ENCODE measurements at places on chromosomes 2 and 18. TPM values are rescaled to one million over a fixed set of nuclear protein-coding genes. Genes with fewer than 3 reads are reported as not detected.

DNA sequence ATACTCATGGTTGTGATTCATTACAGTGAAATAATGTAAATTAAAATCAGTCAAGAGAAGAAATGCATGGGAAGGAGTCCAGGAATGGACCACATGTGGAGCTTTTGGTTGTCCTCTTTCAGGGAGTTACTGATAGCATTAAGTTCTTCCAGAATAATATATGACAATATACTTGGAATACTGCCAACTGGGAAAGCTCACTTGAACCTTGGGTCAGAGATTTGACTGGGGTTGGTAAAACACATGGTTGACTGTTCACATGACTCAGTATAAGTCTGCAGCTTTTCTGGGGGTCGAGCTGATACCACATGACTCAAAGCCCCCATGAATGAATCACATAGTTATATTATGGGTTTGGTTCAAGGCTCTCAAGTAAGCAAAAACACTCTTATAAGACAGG lies 1109.0 kb upstream of the CHAC2 start:
- H3K4me1 ChIP-seq: no peaks in the 10 kb centered on the region
- DNase-seq: no peak
- no peaks in the 10 kb centered on the region for H3K36me3 ChIP-seq
- no peak overlapping the region for H3K4me3 ChIP-seq
- no peak overlapping the region for H3K27ac ChIP-seq

- no peaks in the 10 kb centered on the region for H3K4me1 ChIP-seq
- H3K4me3 ChIP-seq: no peak overlapping the region
- no peaks in the 10 kb centered on the region for H3K27me3 ChIP-seq
- no peak overlapping the region for H3K27ac ChIP-seq
- no peaks in the 10 kb centered on the region for H3K36me3 ChIP-seq
Measured at GRCh38 chr2:19691892-19692291, 209.9 kb downstream of the TTC32 start.

GRCh38 chr2:191611614-191612013 lies 66.3 kb upstream of the NABP1 start:
- no peak overlapping the region for H3K4me3 ChIP-seq
- no peaks in the 10 kb centered on the region for H3K27me3 ChIP-seq
- H3K36me3 ChIP-seq: no peaks in the 10 kb centered on the region
- no peaks in the 10 kb centered on the region for H3K4me1 ChIP-seq
- no peak overlapping the region for H3K27ac ChIP-seq

GRCh38 chr18:44954257-44954656 lies 273.6 kb downstream of the SETBP1 start:
- no peak for DNase-seq
- H3K27ac ChIP-seq: no peak overlapping the region
- peaks cover 2% of the 10 kb centered on the region for H3K36me3 ChIP-seq
- H3K4me1 ChIP-seq: no peaks in the 10 kb centered on the region
- H3K4me3 ChIP-seq: no peak overlapping the region

DNA sequence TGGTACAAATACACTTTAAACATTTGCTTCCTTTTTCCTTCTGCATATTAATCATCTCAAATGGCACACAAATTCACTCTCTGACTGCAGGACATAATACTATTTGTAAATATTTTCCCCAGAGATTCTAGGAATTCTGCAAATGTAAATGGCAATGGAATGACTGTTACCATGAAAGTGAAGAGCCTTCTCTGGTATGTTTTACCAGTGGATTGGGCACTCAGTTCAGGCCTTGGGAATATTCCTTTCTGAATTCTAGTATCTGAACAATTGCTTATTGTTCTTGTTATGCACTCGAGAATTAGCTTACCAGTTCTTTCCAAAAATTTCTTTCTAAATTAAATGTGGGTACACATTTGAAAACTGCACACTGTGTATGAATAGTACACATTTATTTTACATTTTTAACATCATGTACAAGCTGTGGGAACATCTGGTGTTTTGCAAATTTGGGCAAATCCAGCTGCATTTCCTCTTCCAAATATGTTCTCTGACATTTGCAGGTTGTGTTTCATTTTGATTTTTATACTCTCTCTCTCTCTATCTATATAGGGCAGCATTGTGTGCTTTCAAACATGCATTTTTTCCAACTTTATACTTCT lies 289.1 kb downstream of the NBAS start:
- no peak overlapping the region for H3K4me3 ChIP-seq
- peaks cover 4% of the 10 kb centered on the region for H3K36me3 ChIP-seq
- H3K27me3 ChIP-seq: no peaks in the 10 kb centered on the region

- H3K27me3 ChIP-seq: no peaks in the 10 kb centered on the region
- DNase-seq: no peak
- peaks cover 52% of the 10 kb centered on the region for H3K4me1 ChIP-seq
Measured at GRCh38 chr2:207155516-207156444, 10.0 kb downstream of the KLF7 start.

DNA sequence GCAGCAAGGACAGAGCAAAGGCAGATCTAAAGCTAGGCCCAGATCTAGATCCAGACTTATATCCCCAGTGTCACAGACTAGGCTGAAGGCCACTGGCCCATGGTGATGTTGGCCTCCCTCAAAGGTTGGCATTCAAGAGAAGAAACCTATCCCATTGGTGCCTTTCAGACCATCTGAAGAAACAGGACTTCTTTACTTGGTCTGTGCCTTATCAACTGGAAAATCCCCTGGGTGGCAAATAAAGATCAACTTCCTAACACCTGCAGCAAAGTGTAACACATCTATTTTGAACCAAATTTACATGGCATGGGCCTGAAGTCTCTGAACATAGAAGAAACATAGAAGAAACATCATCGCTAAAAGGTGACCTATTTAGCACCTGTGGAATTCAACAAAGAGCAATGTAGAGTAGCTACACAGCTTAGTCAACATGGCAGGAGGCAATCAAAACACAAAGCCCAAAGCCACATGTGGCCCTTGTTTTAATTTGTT lies 35.8 kb downstream of the METTL4 start:
- H3K4me3 ChIP-seq: no peak overlapping the region
- peaks cover 4% of the 10 kb centered on the region for H3K36me3 ChIP-seq

DNA sequence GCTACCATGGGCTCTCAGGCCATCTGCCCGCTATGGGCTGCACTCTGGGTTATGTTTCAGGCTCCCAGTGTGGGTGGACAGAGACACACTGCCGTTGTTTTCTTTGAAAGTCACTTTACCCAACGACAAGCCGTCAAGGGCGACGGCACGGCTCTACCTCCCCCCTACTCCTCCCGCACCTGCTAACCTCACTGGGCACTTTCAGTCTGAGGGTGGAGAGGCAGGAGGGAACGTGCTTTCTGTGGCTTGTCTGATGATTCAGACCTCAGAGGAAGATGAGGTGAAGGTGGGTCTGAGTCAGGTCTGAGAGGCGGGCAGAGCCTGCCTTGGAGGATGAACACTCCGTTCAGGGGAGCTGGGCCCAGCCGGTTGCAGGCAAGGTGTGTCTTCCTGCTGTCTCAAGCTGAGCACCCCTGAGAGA lies 147.6 kb upstream of the HDAC4 start:
- no peak overlapping the region for H3K4me3 ChIP-seq
- H3K4me1 ChIP-seq: peaks cover 56% of the 10 kb centered on the region
- no peak for DNase-seq

DNA sequence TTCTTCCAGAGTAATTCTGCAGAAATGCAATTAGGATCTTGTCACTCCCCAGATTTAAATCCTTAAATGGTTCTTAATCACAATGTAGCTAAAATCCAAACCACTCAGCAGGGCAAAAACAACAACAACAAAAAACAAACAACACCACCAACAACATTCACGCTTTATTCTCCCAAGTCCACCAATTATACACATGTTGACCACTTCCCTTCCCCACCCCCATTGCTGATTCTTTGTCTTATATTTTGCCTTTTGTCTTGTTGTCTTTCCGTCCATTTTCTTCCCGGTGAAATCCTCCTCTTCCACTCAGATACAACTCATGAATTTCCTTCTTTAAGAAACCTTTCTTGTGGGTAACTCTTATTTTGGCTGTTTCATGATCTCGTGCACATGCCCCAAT lies 902.8 kb downstream of the EPHA4 start:
- no peak overlapping the region for H3K4me3 ChIP-seq
- H3K27ac ChIP-seq: no peak overlapping the region
- H3K4me1 ChIP-seq: no peaks in the 10 kb centered on the region
- H3K27me3 ChIP-seq: no peaks in the 10 kb centered on the region
- H3K36me3 ChIP-seq: no peaks in the 10 kb centered on the region

GRCh38 chr2:204108330-204108751 lies 171.8 kb downstream of the ICOS start:
- no peak for DNase-seq
- H3K4me1 ChIP-seq: peaks cover 23% of the 10 kb centered on the region
- H3K27ac ChIP-seq: no peak overlapping the region
- no peaks in the 10 kb centered on the region for H3K36me3 ChIP-seq

DNA sequence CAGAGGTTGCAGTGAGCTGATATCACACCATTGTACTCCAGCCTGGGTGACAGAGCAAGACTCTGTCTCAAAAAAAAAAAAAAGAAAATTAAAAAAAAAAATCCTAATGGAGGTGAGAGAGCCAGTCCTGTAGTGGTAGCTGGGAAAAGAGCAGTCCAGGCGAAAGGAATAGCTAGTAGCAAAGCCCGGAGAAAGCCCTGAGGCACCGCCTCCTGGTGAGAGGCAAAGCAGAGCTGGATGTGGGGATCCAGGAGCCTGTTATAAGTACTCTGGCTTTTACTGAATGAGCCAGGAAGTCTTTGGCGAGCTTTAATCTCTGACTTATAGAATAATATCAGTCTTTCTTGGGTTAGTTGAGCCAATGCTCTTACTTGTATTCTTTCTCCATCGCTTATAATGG lies 6.6 kb upstream of the KLHL23 start:
- H3K27me3 ChIP-seq: no peaks in the 10 kb centered on the region
- DNase-seq: no peak
- H3K4me3 ChIP-seq: no peak overlapping the region

- peak overlapping the region; percentile 84 for H3K4me3 ChIP-seq
- peaks cover 37% of the 10 kb centered on the region for H3K36me3 ChIP-seq
- H3K27me3 ChIP-seq: no peaks in the 10 kb centered on the region
- peak overlapping the region; percentile 92 for H3K27ac ChIP-seq
- peaks cover 9% of the 10 kb centered on the region for H3K4me1 ChIP-seq
Measured at GRCh38 chr2:175180701-175181103, 808 bp downstream of the ATP5MC3 start.

DNA sequence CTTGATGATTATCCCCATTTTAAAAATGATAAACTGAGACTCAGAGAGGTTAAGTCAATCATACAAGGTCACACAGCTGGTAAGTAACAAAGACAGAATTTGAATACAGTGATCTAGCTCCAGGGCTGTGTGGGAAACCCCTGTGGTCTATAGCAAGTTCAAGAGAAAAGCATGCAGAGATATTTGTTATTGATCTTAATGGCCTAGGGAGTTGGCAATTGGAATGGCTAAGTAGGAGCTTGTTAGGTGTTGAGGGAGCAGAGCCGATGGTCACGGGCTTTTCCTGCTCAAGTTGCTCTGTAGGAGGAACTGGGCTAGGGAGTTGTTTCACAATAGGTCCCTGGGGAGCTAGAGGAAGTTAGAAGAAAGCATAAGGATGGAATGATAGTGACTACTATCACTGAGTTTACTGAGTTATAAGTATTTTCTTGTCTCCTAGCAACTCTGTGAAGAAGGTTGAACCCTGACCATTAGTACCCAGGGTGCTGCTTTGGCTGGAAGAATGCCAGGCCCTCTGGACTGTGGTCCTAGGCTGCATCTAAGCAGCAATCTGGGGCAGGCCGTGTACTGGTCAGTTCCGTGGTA lies 30.0 kb downstream of the RNF125 start:
- H3K27ac ChIP-seq: no peak overlapping the region
- H3K4me1 ChIP-seq: peaks cover 5% of the 10 kb centered on the region
- no peak for DNase-seq
- H3K4me3 ChIP-seq: no peak overlapping the region

DNA sequence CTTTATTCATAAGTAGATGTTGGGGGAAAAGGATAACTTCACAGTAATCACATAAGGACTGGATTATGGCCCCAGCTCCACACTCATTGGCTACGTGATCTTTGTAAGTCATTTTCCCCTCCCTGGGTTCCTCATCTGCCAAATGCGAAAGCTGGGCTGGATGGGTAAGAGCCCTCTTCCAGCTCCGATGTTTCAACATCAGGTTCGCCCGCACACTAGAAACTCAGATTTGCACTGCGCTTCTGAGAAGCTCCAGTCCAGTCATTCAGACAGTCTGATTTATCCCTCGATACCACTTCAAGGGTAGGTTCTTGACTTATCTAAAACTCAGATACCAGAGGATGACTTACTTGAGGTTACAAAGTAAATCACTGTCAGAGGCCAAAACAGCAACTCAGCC lies 31.0 kb upstream of the RMDN2 start:
- H3K4me1 ChIP-seq: no peaks in the 10 kb centered on the region
- H3K4me3 ChIP-seq: no peak overlapping the region
- no peaks in the 10 kb centered on the region for H3K36me3 ChIP-seq
- no peak for DNase-seq

DNA sequence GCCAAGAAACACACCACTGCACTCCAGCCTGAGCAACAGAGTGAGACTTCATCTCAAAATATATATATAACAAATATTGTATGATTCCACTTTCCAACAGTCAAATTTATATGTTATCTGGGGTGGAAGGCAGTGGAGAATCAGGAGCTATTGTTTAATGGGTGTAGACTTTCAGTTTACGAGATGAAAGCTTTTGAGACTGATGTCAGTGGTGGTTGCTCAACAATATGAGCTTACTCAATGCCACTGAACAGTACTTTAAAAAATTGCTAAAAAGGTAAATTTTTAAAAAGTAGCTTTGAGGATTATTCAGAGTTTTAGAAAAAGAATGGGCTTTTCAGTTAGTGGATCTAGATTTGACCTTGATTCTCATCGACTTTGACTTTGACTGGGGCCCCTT lies 105.9 kb upstream of the ST6GAL2 start:
- no peak for DNase-seq
- no peak overlapping the region for H3K27ac ChIP-seq
- H3K27me3 ChIP-seq: no peaks in the 10 kb centered on the region
- no peaks in the 10 kb centered on the region for H3K36me3 ChIP-seq
- H3K4me1 ChIP-seq: no peaks in the 10 kb centered on the region
- H3K4me3 ChIP-seq: no peak overlapping the region

DNA sequence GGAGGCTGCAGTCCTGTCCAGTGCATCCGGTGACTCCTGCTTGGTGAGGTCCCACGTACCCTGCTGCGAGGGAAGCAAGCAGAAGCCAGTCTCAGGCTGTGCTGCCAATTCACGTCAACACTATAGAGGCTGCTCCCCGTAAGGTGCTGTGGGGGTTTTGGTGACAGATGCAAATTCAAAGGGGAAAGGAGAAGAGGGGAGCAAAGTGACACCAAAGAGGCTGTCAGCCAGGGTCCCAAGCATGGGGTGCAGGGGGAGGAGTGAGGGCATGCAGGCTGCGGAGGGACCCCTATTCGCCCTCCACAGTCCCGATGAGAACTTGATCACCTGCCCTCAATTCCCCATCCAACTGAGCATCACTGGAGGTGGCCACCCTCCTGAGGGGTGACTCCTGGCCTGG lies 179.4 kb upstream of the HS6ST1 start:
- no peak overlapping the region for H3K4me3 ChIP-seq
- no peak overlapping the region for H3K27ac ChIP-seq
- no peaks in the 10 kb centered on the region for H3K27me3 ChIP-seq
- no peak for DNase-seq

Gene RAB17
- 0.33 TPM for total RNA-seq

Gene SERPINB3
- 2.6 TPM for total RNA-seq

Gene CFC1
- 11.4 TPM for total RNA-seq

Gene CYBRD1
- total RNA-seq: 14.9 TPM

Gene ADD2
- 0.90 TPM for total RNA-seq

Gene CD8B2
- total RNA-seq: 22.1 TPM

Gene C2orf80
- not detected for total RNA-seq

Gene REG3G
- 0.09 TPM for total RNA-seq

Gene LBH
- 149 TPM for total RNA-seq

Gene C2orf49
- 17.0 TPM for total RNA-seq

Gene OTOF
- 0.42 TPM for total RNA-seq

Gene MC4R
- total RNA-seq: 0.33 TPM

Gene PDCD1
- total RNA-seq: 16.0 TPM

Gene CXCR4
- 198 TPM for total RNA-seq

Gene PROC
- total RNA-seq: 0.71 TPM

Gene ALLC
- total RNA-seq: 0.05 TPM

Gene COL4A4
- total RNA-seq: 1.7 TPM

Measured in thymus (tissue), 14 donors.